ENCODE measurements at places on chromosomes 12 and 14.

- DNase-seq, result no peak
These were observed 1.4 kb upstream of the DIO3 start for GRCh38 chr14:101559624-101560533.

DNA sequence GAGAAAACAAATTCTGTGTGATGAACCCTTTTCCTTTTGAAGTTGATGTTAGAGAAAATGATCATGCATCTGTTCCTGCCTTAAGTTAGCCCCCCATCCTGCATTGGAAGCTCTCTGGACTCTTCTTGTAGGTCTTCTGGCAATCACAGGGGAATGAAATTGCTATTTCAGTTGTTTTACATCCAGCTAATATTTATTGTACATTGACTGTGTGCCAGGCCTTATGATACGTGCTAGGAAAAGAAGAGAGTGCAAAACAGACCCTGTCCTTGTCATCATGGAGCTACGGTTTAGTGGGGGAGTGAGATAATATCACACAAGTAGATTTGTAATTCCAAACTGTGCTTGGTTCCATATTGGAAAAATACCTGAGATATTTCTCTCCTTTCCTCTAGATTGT lies 118.6 kb downstream of the TGFB3 start:
- no peak for DNase-seq

DNA sequence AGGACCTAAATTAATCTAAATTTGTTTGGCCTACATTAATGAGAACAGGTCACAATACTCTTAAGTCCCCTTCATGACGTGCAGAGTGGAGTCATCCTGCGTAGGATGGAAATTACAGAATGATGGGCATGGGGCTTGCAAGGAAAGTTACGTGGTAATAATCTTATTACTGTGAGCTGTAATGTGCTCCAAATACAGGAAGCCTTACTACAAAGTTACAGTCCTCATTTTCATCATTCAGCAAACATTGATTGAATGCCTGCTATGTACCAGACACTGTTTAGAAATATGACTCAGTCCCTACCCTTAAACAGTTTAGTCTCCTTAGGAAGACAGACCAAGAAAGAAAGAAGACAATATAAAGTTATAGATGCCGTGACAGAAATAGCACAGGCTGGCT lies 9.4 kb downstream of the HIGD1C start:
- no peak for DNase-seq

- DNase-seq, result no peak
These were observed 41.0 kb downstream of the TFCP2 start for GRCh38 chr12:51131745-51132521.

GRCh38 chr12:22578328-22578727 lies 34.0 kb upstream of the C2CD5 start:
- DNase-seq, result no peak

GRCh38 chr14:60561845-60562746 lies 53.1 kb downstream of the SIX6 start:
- peak; percentile 52 for DNase-seq

DNA sequence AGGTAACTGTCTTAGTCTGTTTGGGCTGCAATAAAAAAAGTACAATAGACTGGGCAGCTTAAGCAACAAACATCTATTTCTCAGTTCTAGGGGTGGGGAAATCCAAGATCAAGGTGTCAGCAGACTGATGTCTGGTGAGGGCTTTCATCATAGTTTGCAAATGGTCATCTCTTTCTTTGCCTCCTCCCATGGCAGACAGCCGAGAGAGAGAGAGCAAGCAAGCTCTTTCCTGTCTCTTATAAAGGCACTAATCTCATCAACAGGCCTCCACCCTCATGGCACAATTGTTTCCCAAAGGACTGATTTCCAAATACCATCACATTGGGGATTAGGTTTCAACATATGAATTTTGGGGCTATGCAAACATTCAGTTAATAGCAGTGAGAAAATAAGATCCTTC lies 445.6 kb upstream of the FLRT2 start:
- no peak for DNase-seq

All from HFF-Myc (cell line).